ENCODE measurements at places on chromosomes 7 and 10.

DNA sequence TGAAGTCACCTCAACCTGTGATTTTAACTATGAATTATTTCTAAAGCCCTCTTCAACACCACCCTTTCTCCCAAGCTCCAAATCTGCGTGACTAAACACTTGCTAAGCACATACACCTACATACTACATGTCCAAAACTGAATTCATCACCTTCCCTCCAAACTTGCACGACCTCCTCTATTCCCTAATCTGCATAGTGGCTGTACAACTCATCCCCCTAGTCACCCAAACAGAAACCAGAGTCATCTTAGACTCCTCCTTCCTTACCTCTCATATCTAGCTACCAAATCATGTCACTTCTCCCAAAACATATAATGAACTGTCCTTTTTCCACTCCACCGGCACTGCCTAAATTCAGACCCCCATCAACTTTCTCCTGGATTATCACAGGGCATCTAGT lies 16.2 kb downstream of the ARHGAP21 start:
- no peak for DNase-seq

DNA sequence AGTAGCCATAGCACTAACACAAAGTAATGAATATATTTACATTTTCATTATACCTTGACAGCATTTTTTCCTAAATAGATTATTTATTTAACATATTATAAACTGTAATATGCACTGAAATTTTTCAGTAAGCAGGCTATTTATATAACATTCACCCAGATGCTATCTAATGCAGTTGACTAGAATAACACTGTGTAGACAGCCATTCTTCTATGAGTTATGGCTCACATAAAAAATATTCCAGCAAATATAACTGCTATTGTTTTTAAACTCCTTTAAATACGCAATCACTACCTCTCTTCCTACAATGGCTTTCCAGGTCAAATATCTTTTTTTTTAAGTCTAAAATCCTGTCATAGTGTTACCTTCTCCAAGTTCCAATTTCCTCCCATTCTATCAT lies 21.6 kb downstream of the TPK1 start:
- DNase-seq = no peak

GRCh38 chr7:5139998-5140397 lies 50.0 kb upstream of the WIPI2 start:
- no peak for DNase-seq

DNA sequence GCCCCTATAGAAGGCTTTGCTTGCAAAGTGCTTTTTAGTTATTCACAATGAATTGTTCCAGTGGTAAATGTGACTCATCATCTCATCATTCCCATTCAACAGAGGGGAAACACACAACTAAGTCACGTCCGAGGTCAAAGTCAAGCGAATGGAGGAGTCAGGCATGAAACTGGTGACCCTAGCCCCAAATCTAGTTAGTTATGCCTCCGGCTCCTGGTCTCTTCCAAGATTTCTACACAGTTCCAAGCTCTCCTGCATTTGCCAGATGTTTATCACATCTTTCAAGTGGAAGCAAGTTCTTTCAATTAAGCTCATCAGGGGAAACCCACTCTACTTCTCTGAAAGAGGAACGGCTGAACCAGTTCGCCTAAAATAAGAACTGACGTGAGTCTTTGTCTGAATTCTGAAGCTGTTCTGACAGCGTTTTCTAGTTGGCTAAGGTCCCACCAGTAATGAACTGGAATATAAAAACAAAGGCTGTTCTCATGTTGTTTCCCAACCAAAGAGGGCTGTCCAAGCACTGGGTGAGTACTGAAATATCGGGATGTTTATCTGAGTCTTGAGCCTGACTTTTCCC lies 140.9 kb upstream of the NRBF2 start:
- no peak for DNase-seq

DNA sequence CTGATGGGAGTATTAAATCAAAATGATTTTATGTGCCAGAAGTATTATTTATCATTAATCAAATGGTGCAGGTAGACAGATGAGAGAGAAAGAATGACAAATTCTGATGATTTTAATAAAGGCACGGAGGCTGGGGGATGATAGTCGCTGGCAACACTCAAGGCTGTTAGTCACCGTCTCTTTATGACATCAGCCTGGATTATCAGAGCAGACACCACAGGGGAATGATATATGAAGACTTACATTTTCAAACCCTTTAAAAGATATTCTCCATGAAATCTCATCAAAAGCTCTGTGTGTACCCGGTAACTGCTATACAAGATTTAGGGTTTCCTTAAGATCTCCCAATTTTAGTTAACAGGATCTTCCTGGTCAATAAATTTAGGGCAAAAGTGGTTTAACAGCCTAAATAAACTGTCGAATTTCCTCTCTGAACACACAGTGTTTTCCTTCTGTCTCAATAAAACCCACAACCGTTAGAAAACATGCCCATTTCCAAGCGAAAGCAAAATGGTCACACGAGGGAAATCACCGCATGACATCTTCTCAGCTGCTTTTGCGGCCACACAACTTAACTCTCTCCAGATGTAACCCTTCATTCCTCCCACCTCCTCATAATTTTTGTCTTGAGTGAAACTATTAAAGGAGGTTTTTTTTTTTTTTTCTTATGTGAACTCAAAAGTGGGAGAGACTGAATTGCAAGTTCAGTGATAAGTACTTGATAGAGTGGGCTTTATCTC lies 133.2 kb upstream of the FAM171A1 start:
- no peak for DNase-seq

DNA sequence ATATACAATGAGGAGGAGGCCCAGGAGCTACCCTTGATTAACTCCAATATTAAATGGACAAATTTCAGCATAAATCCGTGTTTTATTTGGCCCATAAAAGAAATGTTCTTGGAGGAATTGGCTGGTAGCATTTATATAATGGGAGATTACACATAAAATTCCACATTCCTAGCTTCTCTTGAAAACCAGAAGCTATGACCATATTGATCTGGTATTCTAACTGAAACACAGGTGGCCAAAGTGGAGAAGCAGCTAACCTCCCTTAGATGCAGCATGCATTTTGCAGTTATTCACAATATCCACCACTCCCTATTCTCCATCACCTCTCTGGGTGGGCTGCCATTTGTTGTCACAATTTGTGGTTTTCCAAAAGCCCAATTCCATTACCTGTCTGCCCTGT lies 148.8 kb upstream of the CACNA2D1 start:
- no peak for DNase-seq

DNA sequence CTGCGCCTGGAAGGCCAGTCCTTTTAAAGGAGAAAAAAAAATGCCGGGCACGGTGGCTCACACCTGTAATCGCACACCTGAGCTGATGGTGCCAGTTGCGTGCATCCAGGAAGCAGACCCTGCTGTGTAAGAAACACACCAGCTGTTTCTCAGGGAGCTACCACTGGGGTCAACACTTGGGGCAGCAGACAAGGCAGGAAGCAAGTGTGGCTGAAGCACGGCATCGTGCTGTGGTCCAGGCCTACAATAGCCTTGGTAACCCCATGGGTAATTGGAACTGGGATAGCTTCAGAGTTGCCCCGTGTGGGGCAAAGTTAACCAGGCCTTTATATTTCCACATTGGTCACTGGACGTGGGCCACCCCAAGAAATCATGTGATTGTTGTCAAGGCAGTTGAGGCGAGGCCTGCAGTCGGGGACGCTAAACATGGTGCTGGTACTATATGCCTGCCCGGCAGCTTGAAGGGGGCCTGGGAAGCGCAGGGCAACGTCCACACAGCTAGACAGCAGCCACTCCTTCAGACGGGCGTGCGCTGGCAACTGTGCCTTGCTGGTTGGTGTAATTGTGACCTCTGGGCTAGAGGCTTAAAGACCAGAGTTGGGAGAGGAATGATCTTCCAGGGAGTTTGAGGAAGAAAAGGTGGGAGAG lies 2.5 kb upstream of the TACR2 start:
- no peak for DNase-seq

DNA sequence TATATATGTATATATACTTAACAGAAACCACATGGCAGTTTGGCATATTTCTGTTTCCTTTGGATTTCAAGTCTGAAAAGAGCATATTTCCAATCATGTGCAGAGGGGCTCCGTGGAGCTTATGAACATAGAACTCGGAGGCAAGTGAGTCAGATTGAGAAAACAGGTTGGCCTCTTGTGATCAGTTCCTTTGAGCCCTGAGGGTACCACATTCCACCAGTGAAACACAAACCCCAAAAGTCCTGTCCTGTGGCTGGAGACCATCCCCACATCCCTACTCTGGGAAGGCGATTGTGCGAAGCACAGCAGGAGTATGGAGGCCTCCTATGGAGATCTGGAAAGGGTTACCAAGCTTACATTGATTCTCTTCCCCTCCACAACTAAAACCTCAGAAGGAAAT lies 196.7 kb upstream of the TMEM72 start:
- no peak for DNase-seq

DNA sequence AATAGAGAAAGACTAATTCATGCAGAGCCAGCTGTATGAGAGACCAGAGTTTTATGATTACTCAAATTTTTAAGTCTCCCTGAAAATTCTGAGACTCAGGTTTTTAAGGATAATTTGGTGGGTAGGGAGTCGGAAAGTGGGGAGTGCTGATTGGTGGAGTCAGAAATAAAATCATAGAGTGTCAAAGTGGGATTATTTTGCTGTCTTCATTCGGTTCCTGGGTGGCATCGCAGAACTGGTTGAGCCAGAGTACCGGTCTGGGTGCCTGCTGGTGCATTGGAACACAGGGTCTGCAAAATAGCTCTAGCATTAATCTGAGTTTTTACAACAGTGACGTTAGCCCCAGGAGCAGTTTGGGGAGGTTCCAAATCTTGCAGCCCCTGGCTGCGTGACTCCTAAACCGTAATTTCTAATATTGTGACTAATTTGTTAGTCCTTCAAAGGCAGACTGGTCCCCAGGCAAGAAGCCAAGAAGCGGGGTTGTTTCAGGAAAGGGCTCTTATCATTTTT lies 32.4 kb downstream of the GPRIN2 start:
- DNase-seq = peak; percentile 97

- no peak for DNase-seq
These were observed 144.5 kb upstream of the YAE1 start for GRCh38 chr7:39421661-39422060.

GRCh38 chr7:53531-53930 lies 138.8 kb upstream of the FAM20C start:
- no peak for DNase-seq

GRCh38 chr7:80699045-80699638 lies 60.7 kb downstream of the CD36 start:
- DNase-seq = no peak

DNA sequence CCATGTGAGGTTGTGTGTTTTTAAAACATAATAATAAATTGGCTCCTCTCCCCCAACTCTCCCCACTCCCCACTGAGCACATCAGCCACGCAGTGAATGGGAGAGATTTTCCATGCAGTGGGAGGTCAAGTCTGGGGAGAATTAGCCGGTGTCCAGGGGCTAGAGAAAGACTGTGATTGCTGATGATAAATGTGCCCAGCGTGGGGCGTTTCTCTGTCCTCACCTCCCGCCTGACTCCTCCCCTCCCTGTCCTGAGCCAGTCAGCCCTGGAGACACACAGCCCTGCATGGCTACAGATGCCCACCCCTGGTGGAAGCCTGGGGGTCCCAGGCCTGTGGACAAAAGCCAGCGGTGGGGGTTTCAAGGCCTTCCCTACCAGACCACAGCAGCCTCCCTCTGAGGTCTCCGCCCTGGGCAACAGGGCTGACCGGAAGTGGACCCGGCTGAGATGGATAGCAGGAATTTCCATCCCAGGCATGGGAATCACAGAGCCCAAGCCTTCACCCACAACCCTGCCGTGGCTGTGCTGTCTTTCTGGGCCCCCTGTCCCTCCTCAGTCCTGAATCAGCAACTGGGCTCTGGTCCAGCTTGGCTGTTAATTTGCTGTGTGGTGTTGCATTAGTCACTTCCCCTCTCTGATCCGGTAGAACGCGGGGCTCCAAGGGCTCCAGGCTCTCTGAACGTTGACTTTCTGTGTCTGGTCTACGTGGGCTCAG lies 46.8 kb upstream of the SLC29A3 start:
- DNase-seq = no peak

DNA sequence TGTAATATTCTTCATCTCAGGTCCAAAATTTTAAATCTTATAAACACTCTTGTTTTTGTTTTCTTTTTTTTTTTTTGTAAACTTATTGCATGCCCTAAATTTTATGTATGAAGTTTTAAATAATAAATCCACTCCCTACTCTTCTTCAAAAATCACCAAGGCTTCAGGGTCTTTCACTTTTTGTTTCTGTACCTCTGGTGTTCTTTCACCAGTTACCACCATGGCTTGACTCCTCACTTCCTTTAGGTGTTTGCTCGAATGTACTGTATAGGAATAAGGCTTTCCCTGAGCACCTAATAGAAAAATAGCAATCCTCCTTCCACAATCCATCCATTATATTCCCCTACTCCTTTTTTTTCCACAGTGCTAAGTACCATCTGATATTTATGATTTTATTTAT lies 962.8 kb upstream of the POT1 start:
- DNase-seq = no peak

DNA sequence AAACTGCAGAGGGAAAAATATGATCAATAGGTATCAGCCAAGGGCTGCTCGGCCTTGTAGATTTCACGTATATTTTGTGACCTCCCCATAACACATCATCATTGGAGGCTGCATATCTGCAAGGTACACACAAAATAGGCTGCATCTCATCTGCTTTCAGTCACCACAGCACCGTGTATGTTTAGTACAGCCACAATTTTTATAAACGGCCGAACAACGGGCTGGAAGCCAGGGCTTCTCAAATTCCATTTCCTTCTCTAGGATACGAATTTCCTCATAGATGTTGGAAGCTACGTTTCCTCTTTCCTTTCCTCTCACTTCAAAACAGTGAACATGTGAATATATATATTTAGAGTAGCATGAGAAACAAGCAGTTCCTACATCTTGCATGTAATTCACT lies 20.2 kb upstream of the FOXK1 start:
- DNase-seq = no peak

GRCh38 chr10:76492026-76492425 lies 1060.6 kb downstream of the LRMDA start:
- DNase-seq = peak; percentile 11

GRCh38 chr10:71984809-71985388 lies 20.7 kb downstream of the CHST3 start:
- no peak for DNase-seq

DNA sequence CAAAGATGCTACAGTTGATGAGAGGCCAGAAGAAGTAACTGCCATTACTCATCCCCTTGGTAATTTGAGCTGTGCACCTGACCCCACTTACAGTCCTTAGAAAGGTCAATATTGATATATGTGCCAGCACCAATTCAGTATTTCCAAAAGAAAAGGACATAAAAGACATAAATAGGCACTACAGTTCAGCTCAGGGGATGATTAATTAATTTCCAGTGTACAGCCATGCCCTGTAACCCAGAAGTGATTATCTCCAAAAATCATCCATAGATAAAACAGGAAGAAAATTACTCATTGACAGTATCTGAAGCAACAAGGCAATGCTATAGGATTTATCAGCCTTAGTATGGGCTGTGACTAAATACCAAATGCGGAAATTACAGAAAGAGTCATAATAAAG lies 82.4 kb downstream of the PHYHIPL start:
- no peak for DNase-seq

Measured in T1000 (cell line).